CD14-positive monocyte (primary cell): ENCODE measurements at places on chromosomes 12 and 14. TPM values are rescaled to one million over a fixed set of nuclear protein-coding genes. Genes with fewer than 3 reads are reported as not detected.

DNA sequence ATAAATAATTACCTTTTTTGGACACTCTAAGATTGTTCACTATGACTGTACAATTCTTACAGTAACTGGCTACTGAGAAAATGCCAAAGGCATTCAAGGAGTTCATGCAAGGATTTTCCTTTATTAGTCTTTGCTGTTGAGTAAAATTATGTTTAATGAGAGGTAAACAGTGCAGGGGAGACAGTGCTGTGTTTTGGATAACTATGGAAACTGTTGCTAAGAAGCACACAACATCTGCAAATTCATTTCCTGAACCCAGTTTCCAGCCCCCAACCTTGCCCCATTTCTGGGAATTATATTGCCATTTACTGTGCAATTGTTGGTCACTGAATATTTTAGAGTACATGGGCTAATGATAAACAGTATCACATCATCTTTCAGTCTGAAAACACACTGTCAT is 1005.8 kb downstream of the TRHDE start:
- H3K27me3 ChIP-seq: no peaks in the 10 kb centered on the region
- no peak overlapping the region for H3K4me3 ChIP-seq
- no peak overlapping the region for H3K27ac ChIP-seq
- no peak for DNase-seq
- H3K4me1 ChIP-seq: no peaks in the 10 kb centered on the region

- H3K4me1 ChIP-seq: no peaks in the 10 kb centered on the region
- no peak overlapping the region for H3K27ac ChIP-seq
- H3K27me3 ChIP-seq: no peaks in the 10 kb centered on the region
- no peaks in the 10 kb centered on the region for H3K36me3 ChIP-seq
- DNase-seq: no peak
These were observed 70.6 kb upstream of the PRICKLE1 start for GRCh38 chr12:42660117-42660516.

GRCh38 chr14:52844262-52845060 is 53.1 kb upstream of the GNPNAT1 start:
- H3K27me3 ChIP-seq: no peaks in the 10 kb centered on the region
- no peak overlapping the region for H3K4me3 ChIP-seq
- H3K4me1 ChIP-seq: no peaks in the 10 kb centered on the region

- no peak for DNase-seq
- H3K4me3 ChIP-seq: no peak overlapping the region
- H3K27me3 ChIP-seq: no peaks in the 10 kb centered on the region
These were observed 73.9 kb downstream of the ANO4 start for GRCh38 chr12:100868487-100868886.

DNA sequence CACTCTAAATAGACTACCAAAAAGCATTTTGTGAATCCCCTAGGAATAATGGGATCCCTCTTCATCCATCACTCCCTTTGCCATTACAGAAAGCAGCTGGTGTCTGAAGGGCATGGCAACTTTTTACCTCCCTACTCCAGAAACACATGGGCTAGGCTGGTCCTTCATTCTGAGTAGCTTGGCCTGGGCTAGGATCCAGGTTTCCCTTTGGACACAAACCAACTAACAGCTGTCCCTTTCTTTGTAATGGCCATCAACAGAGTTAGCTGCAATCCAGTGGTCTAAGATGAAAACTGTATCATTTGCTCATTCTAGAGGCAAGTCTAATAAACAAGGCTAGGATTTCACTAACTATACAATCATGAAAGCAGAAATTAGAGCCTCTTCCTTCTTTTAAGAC is 7.4 kb downstream of the GRIN2B start:
- no peak overlapping the region for H3K4me3 ChIP-seq
- no peak for DNase-seq
- no peaks in the 10 kb centered on the region for H3K36me3 ChIP-seq
- no peaks in the 10 kb centered on the region for H3K4me1 ChIP-seq

- H3K27ac ChIP-seq: no peak overlapping the region
- H3K36me3 ChIP-seq: no peaks in the 10 kb centered on the region
- H3K27me3 ChIP-seq: no peaks in the 10 kb centered on the region
These were observed 351.1 kb upstream of the FLRT2 start for GRCh38 chr14:85178864-85179263.

DNA sequence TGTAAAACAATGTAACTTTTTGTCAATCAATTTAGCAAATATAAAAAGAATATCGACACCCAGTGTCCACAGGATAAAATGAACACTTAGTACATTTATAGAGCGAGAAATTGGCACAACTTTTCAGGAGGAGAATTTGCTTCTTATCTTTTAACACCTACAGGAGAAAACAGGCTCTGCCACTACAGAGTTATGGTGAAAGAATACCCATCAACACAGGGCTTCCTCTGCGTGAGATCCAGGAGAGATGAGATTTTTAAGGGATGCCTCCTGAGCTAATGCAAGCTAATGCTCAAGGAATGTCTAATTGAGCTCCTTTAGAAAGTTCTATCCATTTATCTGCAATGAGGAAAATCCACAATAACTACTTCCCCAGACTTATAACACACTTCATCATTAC is 7.8 kb downstream of the TBPL2 start:
- no peaks in the 10 kb centered on the region for H3K4me1 ChIP-seq
- no peak overlapping the region for H3K4me3 ChIP-seq
- DNase-seq: no peak
- H3K36me3 ChIP-seq: no peaks in the 10 kb centered on the region
- no peak overlapping the region for H3K27ac ChIP-seq

- no peaks in the 10 kb centered on the region for H3K27me3 ChIP-seq
- no peak overlapping the region for H3K27ac ChIP-seq
- H3K4me1 ChIP-seq: peaks cover 27% of the 10 kb centered on the region
- no peaks in the 10 kb centered on the region for H3K36me3 ChIP-seq
- DNase-seq: peak; percentile 74
- no peak overlapping the region for H3K4me3 ChIP-seq
These were observed 56.5 kb downstream of the GTF2A1 start for GRCh38 chr14:81164167-81164774.

DNA sequence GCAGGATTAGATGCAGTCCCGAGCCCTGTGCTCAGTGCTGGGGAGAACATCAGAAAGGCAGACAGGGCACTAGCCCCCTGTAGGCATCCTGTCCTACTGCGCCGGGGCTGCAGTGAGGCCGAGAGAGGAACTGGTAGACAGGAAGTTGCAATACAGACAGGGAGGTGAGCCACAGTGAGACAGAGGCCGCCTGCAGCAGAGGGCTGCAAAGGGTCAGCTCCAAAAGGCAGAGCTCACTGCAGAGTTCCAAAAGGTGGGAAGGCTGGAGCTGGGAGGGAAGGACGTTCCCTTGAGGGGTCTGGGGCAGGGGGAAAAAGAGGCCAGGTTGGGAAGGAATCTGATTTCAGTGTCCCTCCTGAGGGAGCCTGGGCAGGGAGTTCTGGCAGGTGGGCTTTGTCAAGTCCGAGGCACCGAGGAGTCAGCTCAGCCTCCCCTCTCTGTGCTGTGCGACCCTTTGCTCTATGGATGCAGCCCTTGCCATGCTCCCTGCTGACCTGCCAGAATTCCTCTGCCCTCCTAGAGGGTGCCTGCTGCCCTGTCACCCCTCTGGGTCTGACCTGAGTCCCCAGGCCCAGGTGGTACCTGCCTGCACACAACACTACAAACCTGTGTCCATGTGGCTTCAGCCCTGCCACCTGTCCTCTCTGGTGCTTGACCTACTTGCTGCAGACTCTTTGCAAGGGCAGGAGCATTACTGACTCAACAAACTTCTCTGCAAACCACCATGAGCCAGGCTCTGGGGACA is 63.5 kb downstream of the PRMT8 start:
- H3K36me3 ChIP-seq: no peaks in the 10 kb centered on the region
- H3K27me3 ChIP-seq: no peaks in the 10 kb centered on the region
- no peak overlapping the region for H3K27ac ChIP-seq
- no peaks in the 10 kb centered on the region for H3K4me1 ChIP-seq

- peaks cover 40% of the 10 kb centered on the region for H3K27me3 ChIP-seq
- peak within 1 kb of the TSS; percentile 77 for H3K4me3 ChIP-seq
- H3K4me1 ChIP-seq: peaks cover 28% of the 10 kb centered on the region
- no peak within 1 kb of the TSS for H3K27ac ChIP-seq
- no peaks in the 10 kb centered on the region for H3K36me3 ChIP-seq
- DNase-seq: peak; percentile 22
These were observed at the start of gene PDE3A for GRCh38 chr12:20368114-20368650. PDE3A (plus strand) TSS chr12:20368537; CDS start chr12:20369285, 748 bp downstream.

Gene KRT75
- polyA plus RNA-seq: not detected in 2 replicates

Gene CCDC88C
- 12.3 TPM for polyA plus RNA-seq

Gene C12orf56
- not detected for polyA plus RNA-seq

Gene LRTM2
- polyA plus RNA-seq: not detected

Gene HOXC10
- not detected for polyA plus RNA-seq

Gene SLC6A15
- not detected for polyA plus RNA-seq
